ENCODE measurements at places on chromosomes 4 and X.

- DNase-seq = no peak
Measured at GRCh38 chr4:182231080-182231479, 12.1 kb upstream of the TENM3 start.

DNA sequence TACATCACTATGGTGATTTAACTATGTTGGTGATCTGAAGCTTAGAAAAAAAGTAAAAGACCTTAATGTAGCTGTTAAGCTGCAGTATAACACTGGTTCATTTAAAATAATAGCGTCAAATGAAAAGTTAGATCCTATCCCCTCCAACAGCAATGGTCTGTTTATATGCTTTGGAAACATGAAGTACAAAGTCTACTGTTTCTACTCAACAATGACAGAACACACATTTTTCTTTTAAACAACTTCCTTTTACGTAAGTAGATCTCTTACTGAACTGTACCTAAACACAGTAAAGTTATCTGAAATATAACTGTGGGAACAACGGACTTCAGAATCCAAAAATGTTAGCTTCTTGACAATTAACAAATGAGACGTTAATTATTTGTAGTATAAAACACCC, 35.3 kb downstream of the BOD1L1 start:
- no peak for DNase-seq

DNA sequence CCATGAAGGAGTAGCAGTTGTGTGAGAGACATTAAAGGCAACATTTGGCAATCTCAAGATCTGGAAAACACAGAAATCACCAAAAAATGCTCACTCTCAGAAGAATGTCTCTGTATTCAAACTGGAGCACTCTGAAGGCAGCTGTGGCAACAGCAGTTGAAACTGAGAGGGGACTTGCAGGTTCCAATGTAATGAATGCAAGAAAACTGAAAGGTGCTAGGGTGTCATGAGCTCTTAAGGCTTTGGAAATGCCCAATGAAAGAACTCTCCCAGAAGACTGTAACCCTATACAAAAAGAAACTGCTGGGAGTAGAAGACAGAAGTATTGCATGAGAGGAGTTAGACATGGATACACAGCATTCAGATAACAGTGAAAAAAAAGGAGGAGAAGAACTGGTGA, 118.2 kb upstream of the HTR2C start:
- no peak for DNase-seq

GRCh38 chr4:14023036-14023435, 395.5 kb upstream of the BOD1L1 start:
- no peak for DNase-seq

GRCh38 chrX:9992061-9992460, 24.9 kb downstream of the CLDN34 start:
- DNase-seq = no peak

DNA sequence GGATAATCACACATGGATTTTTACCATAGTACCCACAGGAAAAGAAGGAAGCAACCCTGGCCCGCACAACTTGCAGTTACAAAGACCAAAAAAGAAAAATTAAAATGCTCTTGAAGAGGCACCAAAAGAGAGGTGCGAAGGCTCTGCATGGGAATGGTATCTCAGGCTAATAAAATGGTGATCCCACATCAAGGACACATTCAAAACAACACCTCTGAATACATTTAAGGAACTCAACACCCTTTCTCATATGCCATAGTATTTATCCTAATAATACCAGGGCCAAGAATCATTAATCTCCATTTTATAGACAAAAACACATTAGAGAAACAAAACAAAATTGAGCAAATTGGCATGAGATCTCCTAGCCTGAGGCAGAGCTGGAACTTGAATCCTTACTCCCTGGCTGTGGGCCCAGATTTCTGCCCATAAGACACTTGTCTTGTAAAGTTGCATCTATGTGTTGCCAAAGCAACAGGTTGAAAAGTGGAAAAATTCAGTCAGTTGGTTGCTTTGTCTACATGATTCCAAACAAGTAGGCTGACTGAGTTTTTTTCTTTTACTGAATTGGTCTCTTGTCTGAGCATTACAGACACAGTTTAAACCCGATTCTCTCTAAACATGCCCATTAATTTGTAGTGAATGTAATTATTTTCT, 33.5 kb downstream of the GUCY2F start:
- DNase-seq = no peak

- no peak for DNase-seq
Measured at GRCh38 chr4:113071274-113071673, 21.8 kb downstream of the ANK2 start.

DNA sequence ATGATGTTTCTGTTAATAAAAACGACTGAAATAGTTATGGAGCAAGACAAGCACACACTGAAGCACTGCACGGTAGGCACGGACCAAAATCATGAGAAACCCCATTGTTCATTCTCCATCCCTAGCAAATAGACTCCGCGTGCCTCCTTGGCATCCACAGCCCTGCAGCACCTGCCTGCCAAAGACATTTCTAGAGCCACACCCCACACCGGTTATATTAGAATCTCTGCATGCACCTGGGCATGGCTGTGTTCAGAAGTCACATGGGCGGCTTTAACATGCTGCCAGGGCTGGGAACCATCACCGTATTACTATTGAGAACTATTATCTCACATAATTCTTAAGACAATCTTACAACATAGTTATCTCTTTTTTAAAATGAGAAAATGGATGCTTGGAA, 5.9 kb downstream of the PDLIM3 start:
- DNase-seq = no peak

DNA sequence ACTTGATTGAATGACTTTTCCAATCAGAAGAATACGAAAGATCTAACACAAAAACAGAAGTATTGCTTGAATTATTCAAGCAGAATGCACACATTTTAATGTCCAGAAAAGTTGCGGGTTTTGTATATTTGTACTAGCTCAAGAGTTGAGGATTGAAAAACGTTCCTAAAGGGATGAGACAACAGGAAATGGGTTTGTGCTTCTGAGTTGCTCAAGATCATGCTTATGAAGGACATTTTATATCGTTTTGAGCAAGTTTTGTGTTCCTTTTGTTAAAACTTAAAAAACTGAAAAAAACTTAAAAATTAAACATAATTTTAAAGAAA, 353 bp upstream of the SMIM10 start:
- no peak for DNase-seq

- DNase-seq = peak; percentile 71
Measured at GRCh38 chrX:152892999-152893891, 4.6 kb upstream of the ZNF185 start.
